Testis (tissue), 5 donors: ENCODE measurements at places on chromosomes 4 and X.

DNA sequence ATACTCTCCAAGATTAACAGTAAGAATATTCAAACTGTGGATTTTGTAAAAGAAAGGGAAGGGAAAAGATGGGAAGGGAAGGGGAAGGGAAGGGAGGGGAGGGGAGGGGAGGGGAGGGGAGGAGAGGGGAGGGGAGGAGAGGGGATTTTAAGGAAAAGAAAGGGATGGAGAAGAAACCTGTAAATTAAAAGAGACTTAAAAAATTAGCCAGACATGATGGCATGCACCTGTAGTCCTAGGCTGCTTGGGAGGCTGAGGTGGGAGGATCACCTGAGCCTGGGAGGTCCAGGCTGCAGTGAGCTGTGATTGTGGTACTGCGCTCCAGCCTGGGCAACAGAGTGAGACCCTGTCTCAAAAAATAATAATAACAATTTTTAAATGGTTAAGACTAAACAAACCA lies 83.7 kb downstream of the USP46 start:
- DNase-seq = no peak

DNA sequence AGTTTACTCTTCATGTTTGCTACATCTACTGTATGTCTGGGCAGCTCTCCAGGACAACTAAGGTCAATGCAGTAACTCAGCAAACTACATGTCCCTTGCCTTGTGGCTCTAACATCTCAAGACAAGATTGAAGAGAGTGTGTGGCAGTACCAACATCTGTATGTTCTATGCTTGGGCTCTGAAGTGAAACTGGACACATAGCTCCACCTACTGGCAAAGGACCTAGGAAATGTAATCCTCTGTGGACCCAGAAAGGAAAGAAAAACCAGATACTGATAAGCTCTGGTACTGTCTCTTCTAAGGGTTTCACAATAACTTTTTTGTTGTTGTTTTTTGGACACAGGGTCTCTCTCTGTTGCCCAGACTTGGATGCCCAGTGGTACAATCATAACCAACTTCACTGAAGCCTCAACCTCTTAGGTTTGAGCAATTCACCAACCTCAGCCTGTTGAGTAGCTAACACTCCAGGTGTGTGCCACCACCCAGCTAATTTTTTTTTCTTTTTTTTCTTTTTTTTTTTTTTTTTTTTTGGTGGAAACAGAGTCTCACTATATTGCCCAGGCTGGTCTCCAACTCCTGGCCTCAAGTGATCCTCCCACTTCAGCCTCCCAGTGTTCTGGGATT lies 64.1 kb downstream of the QDPR start:
- DNase-seq = peak; percentile 63

GRCh38 chrX:57902633-57903032 lies 7.6 kb downstream of the ZXDA start:
- no peak for DNase-seq

GRCh38 chrX:24575496-24575895 lies 71.7 kb downstream of the PCYT1B start:
- no peak for DNase-seq

- peak; percentile 63 for DNase-seq
Observed at GRCh38 chr4:2794486-2795299, 1.8 kb downstream of the SH3BP2 start.

GRCh38 chr4:157934151-157934550 lies 238.7 kb downstream of the GASK1B start:
- no peak for DNase-seq

DNA sequence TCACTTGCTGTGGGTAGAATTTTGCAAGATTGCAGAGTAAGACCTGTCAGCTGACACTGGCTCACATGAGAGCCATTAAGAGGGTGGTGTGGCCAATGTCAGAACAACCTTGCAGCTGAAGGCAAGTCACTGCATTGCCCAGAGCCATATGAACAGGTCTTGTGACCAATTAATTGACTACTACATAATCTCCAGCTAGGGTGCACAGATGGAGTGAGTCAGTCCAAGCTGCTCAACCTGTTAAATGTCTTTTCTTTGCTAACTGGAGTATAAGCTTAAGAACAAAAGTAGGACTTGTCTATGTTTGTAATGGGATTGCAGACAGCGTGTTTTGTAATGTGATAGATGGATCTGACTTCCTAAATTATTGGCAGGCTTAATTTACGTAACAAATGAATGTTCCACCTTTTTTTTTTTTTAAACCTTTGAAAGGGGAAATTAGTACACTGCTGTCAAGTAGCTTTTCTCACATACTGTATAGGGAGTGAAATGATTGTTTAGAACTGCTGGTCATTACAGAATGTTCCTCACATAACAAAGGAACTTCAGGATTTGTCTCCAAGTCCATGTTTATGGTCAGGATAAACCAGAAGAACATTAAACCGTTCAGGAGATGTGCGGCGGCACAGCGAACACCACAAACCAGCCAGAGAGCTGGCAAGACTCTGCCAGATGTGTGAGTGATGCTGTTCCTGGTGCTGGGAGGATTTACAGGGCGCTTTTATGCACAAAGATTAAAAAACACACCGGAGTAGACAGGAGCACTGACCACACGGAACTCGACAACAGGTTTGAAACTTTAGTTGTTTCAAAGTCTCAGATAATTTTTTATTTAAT lies 37.0 kb downstream of the FNIP2 start:
- no peak for DNase-seq

- peak; percentile 50 for DNase-seq
Observed at GRCh38 chr4:187606581-187606980, 389.0 kb upstream of the ZFP42 start.

DNA sequence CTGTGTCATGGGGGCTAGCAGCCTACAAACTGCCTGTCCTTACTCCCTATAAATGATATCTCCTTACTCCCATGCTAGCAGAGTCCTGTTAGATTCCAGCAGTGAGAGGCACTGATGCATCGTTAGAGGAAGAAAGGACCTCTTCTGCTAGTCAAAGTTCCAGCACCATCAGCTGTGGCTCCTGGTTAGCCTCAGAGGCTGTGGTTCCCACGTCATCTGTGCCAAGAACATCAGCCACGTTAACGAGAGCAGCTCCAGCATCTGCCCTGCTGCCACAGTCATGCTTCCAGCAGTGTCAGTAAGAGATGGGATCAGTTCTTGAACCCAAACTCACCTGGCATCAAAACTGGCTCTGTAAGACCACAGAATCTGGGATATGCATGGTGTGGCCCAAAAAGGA lies 88.5 kb downstream of the SLC2A9 start:
- DNase-seq = no peak

GRCh38 chr4:165016971-165017370 lies 14.8 kb upstream of the TRIM60 start:
- DNase-seq = no peak

DNA sequence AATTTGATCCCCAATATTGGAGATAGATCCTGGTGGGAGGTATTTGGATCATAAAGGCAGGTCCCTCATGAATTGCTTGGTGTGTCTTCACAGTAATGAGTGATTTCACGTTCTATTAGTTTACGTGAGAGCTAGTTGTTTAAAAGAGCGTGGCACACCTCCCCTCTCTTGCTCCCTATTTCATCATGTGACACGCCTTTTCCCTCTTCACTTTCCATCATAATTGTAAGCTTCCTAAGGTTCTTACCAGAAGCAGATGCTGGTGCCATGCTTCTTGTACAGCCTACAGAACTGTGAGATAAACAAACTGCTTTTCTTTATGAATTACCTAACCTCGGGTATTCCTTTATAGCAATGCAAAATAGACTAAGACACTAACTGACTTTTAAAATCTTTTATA lies 34.0 kb upstream of the FMR1 start:
- no peak for DNase-seq

GRCh38 chr4:64341711-64342110 lies 67.5 kb downstream of the TECRL start:
- DNase-seq = no peak

GRCh38 chrX:38859602-38860001 lies 58.3 kb downstream of the MID1IP1 start:
- no peak for DNase-seq

GRCh38 chrX:78945186-78945912 lies at the start of gene P2RY10:
TSS of gene P2RY10 (plus strand) at chrX:78945391. CDS start at chrX:78960521, 15,130 bp downstream.
- no peak for DNase-seq

DNA sequence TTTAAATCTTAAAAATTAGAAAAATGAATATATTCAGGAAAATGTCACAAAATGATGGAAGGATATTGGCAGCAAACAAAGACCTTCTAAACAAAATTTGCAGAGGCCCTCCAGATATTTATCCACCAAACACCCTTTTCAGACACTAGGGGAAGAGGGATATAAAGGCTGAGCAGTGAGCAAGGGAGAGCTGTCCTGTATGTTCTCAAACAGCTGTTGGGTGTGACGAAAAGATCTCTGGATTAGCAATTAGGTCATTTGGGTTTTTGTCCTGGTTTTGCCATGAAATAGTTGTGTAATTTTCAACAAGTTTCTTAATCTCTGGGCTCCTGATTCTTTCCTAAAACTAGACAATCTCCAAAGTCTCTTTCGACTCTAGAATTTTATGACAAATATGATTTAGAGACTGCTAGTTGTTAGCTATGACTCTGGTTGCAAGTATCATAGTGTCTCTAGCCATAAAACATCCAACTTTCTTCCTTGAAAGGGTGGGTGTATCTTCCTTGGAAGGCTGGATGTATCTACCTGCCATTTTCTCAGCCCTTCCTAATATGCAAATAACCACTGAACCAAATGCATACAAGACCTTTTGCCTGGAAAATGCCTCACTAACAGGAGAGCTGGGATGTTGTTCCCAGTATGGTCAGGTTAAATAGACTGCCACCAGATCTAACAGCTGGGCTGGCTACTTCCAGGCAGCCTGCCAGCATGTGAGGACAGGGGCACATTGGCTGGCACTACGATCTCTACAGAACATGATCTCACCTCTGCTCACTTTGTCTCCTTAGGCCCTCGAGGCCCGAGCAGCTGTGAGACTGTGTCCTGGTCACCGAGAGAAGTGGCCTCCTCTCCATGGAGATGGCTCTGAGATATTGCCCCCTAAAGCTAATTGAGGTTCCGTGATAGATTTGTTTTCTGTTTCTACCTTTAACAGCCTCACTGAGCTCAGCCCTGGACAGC lies 225.5 kb upstream of the JADE1 start:
- no peak for DNase-seq

DNA sequence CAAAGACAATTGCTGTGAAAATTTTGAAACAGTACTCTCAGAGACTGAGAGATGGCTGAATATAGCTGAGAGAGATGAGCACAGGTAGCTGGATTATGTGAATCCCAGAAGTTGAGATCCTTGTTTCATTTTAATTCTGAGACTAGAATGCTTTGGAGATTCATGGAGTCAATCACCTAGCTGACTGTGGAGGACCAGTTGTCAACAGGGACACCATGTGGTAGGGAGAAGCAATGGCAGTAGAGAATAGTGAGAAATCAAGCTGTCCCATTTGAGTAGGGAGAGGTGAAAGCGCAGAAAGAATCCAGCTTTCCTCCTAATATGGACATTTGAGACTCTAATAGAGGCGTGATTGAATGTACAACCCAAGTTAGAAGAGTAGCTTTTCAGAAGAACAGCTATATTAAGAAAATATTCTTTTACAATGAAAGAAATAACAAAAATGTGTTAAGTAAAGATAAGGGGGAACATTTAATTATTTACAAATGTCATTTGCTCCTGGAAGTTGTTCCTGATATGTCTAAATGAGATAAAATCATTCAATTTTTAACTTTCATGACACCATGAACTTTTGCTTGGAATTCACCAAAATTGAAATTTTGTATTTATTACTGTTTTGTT lies 30.3 kb upstream of the GLRB start:
- DNase-seq = peak; percentile 53
